ENCODE measurements at places on chromosomes 1 and 21.

GRCh38 chr1:67748630-67749029, 63.6 kb downstream of the GADD45A start:
- no peak for DNase-seq

DNA sequence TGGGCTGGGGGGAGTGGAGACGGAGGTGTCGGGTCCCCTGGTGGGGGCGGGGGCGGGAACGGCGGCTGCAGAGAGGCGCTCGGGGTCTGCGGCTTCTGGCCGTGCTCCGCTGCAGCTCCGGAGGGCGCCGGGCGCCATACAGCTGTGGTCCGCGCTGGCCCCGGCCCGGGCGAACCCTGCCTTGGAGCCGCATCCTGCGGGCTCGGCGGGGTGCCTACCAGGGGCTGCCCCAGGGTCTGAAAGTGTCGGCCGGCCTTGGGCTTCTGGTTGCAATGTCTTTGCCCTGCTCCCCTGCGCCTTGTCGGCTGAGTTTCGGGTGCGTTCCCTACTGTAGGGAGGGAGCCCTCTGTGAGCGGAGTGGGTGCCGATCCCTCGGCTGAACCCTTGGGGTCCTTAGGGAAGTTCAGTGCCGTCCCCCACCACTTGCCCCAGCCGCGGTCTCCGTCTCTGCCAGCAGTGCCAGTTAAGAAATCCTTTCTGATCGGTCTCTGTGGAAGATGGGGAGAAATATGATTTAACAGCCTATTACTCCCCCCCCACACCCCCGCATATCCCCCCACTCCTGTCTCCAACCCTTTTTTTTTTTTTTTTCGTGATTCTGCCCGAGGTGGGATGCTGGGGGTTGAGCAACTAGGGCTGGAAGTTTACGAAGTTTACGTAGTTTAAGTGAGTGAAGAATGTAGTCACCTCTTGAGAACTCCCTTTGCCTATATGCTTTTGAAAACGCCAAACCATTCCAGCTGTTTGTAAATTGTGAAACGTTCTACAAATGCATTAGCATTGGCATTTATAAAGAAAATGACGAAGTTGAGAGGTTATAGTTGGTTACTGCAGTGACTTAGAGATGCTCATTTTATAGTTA, 588 bp downstream of the NEXN start:
- no peak for DNase-seq

GRCh38 chr1:155272466-155273342, 600 bp downstream of the CLK2 start:
- DNase-seq: no peak

DNA sequence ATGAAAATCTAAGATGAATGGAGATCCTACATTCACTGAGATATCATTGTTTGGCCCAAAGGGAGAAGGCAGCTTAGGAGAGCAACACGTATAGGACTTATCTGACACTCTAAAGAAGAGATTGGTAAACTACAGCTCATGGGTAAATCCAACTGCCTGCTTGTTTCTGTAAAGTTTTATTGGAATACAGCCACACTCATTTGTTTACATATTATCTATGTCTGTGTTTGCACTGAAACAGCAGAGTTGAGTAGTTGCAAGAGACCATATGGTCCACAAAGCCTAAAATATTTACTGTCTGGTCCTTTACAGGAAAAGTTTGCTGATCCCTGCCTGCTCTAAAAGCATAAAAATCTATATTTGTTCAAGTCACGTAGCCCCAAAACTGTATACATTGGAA, 14.3 kb upstream of the LRRC53 start:
- DNase-seq: no peak

DNA sequence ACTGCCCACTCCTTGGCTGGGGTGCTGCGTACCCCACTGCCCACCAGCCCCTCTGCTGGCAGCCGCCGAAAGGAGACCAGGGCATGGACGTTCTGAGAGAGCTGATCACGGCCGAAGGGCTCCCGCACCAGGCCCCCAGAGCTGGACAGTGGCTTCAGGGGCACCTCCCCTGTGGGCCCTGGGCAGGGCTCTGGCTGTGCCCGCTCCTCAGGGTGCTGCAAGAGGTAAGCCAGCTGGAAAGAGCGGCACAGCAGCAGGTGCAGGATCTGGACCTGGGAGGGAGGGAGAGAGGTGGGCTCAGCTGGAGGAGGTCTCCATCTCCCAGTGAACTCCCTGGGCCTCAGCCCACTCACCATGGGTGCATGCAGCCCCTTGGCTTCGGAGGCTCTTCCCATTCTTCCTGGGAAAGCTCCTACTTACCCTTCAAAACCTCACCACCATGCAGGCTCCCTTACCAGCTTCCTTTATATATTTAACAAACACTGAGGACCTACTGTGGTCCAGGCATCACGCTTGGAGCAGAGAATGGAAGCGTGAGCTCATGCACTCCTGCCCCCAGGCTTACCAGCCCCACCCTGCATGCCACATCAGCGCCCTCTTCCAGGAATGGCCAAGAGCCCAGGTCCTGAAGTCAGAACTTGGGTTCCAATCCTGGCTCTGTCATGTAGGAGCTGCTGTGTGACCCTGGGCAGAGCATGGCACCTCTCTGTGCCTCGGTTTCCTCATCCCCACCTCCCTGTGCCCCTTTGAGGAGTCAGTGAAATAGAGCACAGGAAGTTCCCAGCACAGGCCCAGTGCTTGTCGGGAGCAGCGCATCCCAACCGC, 6.8 kb upstream of the KIF17 start:
- no peak for DNase-seq

- DNase-seq: peak; percentile 81
These were observed 12.5 kb upstream of the ATF3 start for GRCh38 chr1:212595787-212596714.

- DNase-seq: no peak
These were observed at the start of gene PRAMEF12 for GRCh38 chr1:12773438-12773837. PRAMEF12 (plus strand) TSS chr1:12773738; CDS start chr1:12774868, 1,130 bp downstream.

GRCh38 chr21:35586305-35586704, 474.0 kb downstream of the SETD4 start:
- no peak for DNase-seq

- DNase-seq: no peak
These were observed 5.6 kb upstream of the TTC39A start for GRCh38 chr1:51336004-51336403.

- no peak for DNase-seq
These were observed 97.2 kb downstream of the LAMC2 start for GRCh38 chr1:183283286-183283685.

DNA sequence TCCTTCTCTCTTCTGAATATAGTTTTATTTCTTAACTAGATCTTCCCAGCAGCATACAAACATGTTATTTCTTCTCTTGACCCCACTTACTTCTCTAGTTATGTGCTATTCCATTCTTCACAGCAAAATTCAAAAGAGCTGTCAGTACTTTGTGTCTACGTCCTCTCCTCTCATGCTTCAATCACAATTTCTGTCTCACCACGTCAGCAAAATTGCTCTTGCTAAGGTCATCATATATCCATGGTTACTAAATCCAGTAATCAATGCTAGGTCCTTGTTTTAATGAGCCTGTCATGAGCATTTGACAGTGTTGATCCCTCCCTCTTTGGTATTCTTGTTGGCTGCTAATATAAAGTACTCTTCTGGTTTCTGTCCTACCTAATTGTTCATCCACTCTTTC, 214.2 kb downstream of the DENND1B start:
- no peak for DNase-seq

- no peak for DNase-seq
These were observed 83.2 kb downstream of the SPSB1 start for GRCh38 chr1:9375912-9376311.

- DNase-seq: peak; percentile 31
These were observed 7.1 kb upstream of the CLDN19 start for GRCh38 chr1:42747125-42747524.

DNA sequence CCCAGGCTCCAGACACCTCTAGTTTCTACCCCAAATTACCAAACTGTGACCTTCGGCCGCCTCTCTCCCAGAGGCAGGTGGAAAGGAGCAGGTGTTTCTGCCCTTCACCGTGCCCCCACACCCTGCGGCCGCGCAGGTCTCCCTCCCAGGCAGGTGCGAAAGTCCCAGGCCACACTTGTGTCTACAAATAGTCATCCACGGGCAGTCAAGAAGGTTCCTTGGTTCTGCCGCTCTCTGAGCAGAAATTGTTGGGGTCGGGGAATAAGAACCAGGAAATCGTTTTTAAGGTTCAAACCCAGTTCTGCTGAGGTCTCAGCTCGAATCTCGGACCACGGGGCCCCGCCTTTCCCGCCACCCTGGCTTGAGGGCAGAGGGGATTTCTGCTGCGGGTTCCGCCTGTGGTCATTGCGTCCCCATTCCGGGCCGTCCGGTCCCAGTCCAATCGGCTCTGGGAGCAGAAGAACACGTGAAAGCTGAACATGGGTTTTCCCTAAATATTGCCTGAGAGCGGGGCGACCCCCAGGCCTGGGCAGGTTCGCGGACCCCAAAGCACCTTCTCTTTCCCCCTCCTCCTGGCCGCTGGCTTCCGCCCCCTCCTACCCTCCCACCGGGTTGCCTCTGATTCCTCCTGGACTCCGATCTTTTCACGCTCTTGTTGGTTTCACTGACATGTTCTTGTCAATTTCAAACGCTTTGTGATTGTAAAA, 1.2 kb upstream of the ATF3 start:
- peak; percentile 54 for DNase-seq

DNA sequence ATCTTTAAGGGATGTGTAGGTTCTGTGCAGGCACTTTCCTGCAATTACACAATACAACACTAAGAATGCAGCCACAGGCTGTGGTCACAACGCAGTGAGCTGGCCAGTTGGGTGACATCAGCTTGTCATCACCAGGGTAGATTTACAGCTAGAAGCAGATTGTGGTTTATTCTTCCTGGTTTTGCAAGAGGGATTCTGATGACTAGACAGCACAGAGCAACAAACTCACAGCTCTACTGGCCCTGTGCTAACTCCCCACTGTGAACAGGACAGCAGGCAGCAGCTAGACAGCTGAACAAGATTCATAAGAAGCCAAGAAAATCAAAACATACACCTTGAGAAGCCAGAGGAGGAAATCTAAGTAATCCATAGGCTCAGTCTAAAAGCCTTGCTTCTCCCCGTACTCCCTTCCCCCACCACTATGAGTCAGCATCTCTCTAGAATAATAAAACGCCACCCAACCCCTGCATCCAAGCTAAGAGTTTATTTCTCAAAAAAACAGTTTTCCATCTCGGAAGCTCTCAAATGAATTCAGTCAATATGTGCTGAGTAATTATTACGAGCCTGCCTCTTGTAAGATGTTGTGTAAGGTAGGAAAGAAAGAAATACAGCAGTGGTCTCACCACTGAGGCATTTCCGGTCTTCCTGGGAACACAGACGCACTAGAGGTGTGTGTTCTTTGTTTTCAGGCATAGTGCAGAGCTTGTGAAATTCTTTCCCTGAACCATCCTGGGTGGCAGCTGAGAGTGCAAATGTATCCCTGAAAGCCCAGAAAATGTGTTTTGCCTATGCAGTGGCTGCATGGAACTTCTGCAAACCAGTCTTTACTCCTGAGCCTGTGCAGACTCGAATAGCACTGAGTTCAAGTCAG, 162.8 kb downstream of the NTPCR start:
- DNase-seq: peak; percentile 20

Measured in CD4-positive, alpha-beta T cell treated with Interleukin-1 beta for 1 hour (primary cell).